CD4-positive, alpha-beta memory T cell (primary cell): ENCODE measurements at places on chromosomes 16 and 17.

DNA sequence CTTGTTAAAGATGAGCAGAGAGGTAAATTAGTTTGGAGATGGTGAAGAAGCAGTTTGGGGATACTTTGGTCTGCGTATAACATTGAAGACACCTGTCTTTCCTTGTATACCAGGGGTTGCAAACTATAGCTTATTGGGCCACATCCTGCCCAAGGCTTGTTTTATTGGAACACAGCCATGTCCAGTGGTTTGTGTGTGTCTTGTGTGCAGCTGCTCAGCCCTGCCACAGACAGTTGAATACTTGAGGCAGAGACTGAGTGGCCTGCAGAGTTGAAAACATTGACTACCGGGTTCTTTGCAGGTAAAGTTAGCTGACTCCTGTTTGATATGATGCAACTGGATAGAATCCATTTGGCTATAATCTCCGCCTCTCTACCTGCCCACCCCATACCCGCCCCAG lies 224.4 kb downstream of the PRKCA start:
- no peak for DNase-seq

GRCh38 chr17:80374039-80374731 lies 40.8 kb upstream of the ENDOV start:
- DNase-seq: no peak

DNA sequence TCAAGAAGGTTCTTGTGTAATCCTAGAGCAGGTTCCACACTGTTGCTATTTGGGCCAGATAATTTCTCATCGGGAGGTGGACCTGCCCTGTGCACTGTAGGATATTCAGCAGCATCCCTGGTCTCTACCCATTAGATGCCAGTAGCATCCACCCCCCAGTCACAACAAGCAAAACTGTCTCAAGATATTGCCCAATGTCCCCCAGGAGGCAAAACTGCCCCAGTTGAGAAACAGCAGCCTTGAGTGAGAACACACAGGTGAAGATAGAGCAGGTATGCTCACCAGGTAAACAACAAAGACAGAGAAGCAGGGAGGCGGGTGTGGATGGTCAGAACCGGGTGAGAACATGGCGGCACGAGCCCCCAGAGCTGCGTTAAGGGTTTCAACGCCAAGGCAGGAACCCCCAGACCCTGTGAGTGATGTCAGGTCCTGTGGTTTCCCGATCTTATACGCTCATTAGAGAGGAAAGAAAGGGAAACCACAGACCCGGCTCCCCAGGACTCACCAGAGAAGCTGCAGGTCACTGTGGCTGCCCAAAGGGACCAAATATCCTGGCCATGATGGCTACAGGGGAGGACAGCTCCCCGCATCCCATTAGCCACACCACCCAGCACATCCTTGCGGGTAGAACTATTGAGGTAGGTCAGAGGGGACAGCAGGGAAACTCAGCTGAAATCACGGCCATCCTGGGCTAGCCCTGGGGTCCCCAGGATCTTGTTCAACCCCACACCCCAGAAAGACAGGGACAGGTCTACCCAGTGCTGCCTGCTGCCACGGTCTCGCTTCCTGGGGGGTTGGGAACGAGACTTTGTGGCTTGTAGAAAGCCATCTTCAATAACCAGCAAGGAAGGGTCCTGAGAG lies 21.2 kb downstream of the CDC42EP4 start:
- DNase-seq: no peak

GRCh38 chr17:77147357-77147801 lies 6.6 kb downstream of the SEC14L1 start:
- DNase-seq: no peak

DNA sequence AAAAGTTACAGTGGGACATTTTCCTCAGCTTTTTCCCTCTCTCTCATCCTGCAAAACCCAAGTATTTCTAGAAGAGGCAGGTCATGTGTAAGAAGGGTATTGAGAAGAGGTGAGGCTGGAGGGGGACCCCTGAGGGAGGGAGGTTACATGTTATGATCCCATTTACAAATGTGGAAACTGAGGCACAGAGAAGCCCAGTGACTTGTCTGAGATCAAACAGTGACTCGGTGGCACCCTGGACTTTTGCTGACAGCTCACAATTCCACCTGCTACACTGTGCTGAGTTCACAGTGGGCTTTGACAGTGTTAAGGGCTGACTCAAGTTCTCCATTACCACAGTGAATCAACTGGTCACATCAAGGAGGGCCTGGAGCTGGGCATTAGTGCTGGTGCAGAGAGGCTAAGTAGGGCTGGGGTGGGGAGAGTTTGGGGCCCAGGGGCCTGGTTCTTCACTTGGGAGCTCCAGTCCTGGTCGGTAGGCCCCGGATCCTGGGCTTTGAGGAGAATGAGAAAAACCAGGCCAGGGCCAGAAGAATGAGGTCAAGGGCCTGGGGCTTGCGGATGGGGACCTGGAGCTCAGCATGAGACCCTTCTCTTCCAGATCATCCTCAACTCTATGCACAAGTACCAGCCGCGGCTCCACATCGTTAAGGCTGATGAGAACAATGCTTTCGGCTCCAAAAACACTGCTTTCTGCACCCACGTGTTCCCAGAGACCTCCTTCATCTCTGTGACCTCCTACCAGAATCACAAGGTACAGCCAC lies 26.0 kb downstream of the TBX4 start:
- DNase-seq: no peak

GRCh38 chr16:86044241-86044671 lies 145.3 kb downstream of the IRF8 start:
- DNase-seq: no peak

GRCh38 chr16:82753821-82754220 lies 127.1 kb downstream of the CDH13 start:
- DNase-seq: no peak

DNA sequence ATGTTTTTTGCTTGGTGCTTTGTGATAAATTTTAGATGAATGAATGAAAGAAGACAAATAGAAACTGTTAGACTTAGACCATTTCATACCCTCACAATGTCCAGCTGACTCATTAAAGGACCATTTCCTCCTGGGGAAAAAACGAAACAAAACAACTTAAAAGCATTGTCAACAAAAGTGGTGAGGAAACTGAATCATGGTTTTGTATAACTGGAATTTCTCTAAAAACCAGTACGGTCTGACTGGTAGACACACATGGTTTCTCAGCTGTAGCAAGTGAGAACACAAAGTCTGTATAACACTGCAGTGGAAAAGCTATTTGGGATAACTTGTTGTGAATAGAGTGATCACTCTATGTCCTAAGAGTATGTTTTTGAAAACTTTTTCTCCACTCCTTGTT lies 5.3 kb upstream of the DDX52 start:
- no peak for DNase-seq

GRCh38 chr17:37310940-37311339 lies 64.8 kb upstream of the C17orf78 start:
- no peak for DNase-seq

DNA sequence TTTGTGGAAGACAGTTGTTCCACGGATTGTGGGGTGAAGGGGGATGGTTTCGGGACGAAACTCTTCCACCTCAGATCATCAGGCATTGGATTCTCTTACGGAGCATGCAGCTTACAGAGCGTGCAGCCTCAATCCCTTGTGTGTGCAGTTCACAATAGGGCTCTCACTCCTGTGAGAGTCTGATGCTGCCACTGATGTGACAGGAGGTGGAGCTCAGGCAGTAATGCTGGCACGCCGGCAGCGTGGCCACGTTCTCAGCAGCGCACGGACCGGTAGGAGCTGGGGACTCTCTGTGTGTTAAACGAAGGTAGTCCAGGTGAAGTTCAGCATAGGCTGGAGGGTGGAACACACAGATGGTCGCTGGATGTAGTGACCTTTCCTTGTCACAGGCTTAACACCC lies 37.8 kb downstream of the SEC14L1 start:
- DNase-seq: no peak

DNA sequence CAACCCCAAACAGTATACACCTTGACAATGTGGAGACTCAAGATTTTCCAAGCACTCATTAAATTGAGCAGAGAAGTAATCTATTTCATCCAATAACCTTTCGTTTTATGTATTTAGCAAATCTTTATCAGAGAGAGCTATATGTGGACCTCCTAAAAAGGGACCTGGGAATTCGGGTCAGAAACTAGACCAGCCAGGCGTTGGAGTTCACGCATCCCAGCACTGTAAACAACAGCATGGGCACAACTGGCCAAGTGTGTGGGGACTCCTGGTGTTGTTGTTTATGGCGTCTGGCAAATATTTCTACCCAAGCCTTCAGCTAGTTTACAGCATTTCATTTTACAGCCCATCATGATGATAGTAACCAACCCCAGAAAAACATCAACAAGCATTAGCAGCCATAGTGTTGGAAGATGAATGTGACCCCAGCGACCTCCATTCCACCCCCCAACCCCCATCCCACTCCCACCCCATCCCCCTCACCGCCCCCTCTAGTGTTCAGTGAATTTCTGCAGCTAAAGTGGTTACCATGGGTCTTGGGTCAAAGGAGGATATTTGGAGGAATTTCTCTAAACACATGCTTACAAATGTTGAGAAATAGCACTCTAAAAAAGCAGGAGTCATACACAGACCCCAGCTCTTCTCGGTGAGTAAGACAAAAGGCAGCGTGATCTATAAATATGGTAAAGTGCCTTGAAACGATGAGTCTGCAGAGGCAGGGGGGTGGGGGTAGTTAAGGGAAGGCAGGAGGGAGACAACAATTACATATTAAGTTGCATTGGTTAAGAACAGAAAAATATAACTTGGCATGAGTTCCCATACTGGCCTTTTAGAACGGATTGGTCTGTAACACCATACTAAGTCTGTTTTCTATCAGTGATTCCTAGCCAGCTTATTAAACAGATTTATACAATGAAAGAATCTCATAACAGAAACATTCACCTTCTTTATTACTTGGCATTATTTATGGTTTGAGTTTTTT lies 91.4 kb upstream of the TBX2 start:
- DNase-seq: no peak

DNA sequence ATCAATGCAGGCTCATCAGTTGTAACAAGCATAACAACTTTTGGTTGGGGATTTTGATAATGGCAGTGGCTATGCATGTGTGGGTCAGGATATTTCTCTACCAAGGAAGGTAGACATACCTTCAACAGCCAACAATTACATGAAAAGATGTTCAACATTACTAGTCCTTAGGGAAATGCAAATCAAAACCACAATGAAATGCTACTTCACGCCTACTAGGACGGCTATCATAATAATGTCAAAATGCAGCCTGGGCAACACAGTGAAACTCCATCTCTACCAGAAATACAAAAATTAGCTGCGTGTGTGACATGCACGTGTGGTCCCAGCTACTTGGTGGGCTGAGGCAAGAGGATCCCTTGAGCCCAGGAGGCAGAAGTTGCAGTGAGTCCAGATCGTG lies 7.3 kb upstream of the SLC5A10 start:
- no peak for DNase-seq

DNA sequence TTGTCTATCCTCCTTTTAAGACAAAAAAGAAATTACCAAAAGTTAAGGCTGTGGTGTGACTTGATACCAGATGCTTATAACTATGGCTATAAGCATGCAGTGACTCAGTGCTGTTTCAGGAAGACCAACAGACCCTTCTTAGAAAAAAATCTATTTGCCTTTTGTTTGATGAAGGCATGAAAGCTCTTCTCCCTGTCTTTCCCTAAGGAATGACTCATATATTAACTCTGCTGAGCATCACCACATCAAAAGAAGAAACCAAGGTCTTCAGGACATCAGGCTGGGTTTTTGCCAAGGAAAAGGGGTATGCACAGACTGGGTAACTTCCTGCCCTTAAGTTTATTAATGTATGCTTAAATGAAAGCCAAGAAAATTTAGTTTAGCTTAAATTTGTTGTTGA lies 47.1 kb downstream of the VMP1 start:
- no peak for DNase-seq

- DNase-seq: no peak
Observed at GRCh38 chr17:48121923-48122664, 14.5 kb downstream of the SNX11 start.

DNA sequence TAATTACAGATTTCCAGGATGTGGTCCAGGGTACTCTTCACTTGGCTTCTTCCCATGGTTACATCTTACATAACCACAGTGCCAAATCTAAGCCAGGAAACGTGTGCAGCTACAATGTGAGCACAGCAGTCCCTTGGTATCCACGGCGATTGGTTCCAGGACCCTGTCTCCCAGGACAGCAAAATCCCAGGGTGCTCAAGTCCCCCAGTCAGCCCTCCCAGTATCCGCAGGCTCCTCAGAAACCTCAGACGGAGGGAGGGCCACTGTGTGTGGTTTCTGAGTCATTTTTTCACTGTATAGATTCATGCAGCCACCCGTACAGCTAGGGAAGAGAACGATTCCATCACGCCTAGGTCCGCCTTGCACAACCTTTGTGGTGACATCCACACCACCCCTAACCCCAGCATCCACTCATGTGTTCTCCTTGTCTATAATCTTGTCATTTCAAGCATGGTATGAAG lies 11.1 kb upstream of the ATP2C2 start:
- no peak for DNase-seq

GRCh38 chr16:88850531-88851199 lies 6.1 kb downstream of the GALNS start:
- DNase-seq: no peak

DNA sequence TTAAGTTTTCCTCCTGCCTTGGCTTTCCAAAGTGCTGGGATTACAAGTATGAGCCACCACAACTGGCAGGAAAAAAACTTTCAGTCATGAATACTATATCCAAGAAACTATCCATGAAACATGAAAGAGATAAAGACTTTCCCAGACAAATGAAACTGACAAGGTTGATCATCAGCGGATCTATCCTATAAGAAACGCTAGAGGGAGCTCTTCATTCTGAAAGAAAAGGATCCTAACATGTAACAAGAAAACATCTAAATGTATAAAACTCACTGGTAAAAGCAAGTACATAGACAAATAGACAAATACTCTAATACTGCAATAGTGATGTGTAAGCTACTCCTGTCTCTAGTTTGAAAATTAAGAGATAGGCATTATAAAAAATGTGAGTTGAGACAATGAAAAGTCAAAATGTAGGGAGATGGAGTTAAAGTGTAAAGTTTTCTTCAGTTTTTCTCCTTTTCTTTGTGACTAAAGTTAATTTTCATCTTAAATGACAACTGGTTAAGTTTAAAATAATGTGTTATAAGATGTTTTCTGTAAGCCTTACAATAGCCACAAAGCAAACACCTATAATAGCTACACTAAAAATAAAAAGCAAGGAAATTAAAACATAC lies 79.6 kb upstream of the TEKT1 start:
- peak; percentile 43 for DNase-seq

DNA sequence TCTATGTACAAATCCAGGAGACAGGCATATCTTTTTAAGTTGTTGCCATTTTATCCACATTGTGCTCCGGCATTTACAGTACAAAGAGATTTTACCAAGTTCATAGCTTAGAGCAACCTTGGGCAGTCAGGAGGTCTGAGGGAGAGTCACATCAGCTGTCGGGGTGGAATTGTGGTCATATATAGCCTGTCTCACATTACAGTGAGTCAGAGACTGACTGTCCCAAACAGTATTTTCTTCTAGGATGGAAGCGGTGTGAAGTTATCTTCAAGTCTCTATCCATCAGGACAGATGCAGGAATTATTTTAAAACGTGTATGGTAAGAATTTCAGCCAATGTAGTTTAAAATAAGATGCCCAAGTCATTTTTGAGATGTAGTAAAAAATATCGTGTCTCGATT lies 53.0 kb downstream of the GPRC5B start:
- DNase-seq: no peak
